ENCODE measurements at places on chromosomes 16 and 17.

- no peak for DNase-seq
These were observed 1104.1 kb downstream of the CDH11 start for GRCh38 chr16:64017796-64018195.

- DNase-seq, result no peak
These were observed 27.9 kb downstream of the SMURF2 start for GRCh38 chr17:64634218-64634617.

GRCh38 chr16:86406056-86406455 lies 104.3 kb upstream of the FOXF1 start:
- DNase-seq, result no peak

DNA sequence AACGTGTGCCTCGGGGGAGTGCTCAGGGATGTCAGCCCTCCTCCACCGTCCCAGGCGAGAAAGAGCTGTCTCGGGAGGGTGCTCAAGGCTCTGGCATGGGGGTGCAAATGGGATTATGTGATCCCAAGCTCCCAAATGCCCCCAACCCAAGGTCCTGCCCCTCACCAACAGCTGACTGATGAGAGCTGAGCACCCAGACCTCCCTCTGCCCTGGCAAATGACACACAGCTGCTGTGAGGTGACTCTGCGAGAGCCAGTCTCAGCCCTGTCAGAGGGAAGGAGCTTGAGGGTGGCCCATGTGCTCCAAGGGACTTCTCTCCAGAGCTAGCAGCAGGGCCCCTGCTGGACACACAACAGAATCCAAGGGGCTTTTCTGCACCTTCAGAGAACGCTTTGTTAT lies 7.7 kb downstream of the CDH5 start:
- DNase-seq, result no peak

GRCh38 chr16:57134982-57135381 lies 42.6 kb downstream of the CPNE2 start:
- DNase-seq, result peak; percentile 59

- no peak for DNase-seq
These were observed 678 bp upstream of the AKAP10 start for GRCh38 chr17:19978209-19978802.

DNA sequence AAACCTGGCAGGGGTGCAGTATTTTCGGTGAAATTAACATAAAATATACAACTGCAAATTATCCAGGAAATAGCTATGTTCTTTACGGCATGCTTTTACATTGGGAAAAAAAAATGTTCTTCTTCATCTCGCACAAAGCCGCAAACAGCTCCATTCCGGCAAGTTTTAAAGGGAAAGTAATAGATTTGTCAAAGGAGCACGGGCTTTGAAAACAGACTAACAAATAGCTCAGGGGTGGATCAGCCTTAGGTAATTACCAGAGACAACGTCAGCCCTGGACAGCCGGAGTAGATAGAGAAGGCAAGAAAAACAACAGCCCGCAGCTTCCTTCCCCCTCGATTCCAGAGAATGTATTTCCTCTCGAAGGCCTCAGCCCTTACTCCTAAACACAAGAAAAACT lies 222.5 kb downstream of the C16orf78 start:
- DNase-seq, result no peak

GRCh38 chr17:60247836-60248461 lies 98.2 kb downstream of the CA4 start:
- no peak for DNase-seq

DNA sequence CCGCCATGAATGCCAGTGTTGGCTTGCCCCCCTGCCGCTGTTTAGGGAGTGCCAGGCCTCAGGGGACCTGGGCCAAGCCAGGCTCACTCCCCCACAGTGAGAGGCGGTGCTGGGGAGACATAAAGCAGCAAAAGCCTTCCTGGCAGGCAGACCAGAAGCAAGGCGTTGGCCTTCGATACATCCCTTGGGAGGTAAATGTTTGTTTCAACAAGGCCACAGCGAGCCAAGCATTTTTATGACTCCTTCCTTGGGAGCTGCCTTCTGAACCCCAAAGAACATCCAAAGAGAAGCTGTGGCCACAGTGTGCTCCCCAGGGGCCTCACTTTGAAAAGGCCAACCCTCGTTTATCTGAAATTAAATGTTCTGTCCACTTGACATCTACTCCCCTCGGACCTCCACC lies 119.7 kb upstream of the CIBAR2 start:
- no peak for DNase-seq

- DNase-seq, result peak; percentile 29
These were observed 29.0 kb downstream of the KATNB1 start for GRCh38 chr16:57764341-57765159.

- peak; percentile 66 for DNase-seq
These were observed 45.6 kb upstream of the HOXB9 start for GRCh38 chr17:48671697-48672171.

GRCh38 chr16:72934636-72935403 lies 113.1 kb downstream of the ZFHX3 start:
- no peak for DNase-seq

DNA sequence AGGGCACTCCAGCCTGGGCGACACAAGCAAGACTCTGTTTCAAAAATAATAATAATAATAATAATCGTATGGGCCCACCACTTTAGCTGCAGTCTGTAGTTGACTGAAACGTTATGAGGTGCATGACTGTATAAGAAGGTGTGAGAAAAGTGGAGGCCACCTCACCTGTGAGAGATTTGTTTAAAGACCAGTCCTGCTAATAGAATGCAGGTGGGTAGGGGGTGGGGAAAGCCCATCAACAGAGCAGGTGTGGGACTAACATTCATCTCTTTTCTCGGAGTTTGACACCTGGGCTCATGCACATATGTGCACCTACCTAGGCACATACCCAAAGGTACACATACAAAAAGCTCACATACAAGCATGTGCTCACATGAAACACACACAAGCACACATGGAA lies 68.0 kb upstream of the TOB1 start:
- DNase-seq, result no peak

GRCh38 chr17:11121341-11121985 lies 119.5 kb upstream of the SHISA6 start:
- no peak for DNase-seq

- no peak for DNase-seq
These were observed 139.0 kb downstream of the SNX11 start for GRCh38 chr17:48246612-48247011.

Data from CD4-positive, alpha-beta T cell treated with Interleukin-12 subunit alpha and Interleukin-12 subunit beta, for 1 hour (primary cell).